ENCODE measurements at places on chromosomes 4 and X.

DNA sequence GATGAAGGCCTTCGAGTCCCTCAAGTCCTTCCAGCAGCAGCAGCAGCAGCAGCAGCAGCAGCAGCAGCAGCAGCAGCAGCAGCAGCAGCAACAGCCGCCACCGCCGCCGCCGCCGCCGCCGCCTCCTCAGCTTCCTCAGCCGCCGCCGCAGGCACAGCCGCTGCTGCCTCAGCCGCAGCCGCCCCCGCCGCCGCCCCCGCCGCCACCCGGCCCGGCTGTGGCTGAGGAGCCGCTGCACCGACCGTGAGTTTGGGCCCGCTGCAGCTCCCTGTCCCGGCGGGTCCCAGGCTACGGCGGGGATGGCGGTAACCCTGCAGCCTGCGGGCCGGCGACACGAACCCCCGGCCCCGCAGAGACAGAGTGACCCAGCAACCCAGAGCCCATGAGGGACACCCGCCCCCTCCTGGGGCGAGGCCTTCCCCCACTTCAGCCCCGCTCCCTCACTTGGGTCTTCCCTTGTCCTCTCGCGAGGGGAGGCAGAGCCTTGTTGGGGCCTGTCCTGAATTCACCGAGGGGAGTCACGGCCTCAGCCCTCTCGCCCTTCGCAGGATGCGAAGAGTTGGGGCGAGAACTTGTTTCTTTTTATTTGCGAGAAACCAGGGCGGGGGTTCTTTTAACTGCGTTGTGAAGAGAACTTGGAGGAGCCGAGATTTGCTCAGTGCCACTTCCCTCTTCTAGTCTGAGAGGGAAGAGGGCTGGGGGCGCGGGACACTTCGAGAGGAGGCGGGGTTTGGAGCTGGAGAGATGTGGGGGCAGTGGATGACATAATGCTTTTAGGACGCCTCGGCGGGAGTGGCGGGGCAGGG is 568 bp downstream of the HTT start:
- peak; percentile 20 for DNase-seq

GRCh38 chrX:8939322-8939721 is 94.6 kb downstream of the FAM9B start:
- no peak for DNase-seq

GRCh38 chr4:122533841-122534240 is 77.3 kb upstream of the IL2 start:
- no peak for DNase-seq

GRCh38 chrX:129091097-129091496 is 432.2 kb downstream of the SMARCA1 start:
- peak; percentile 54 for DNase-seq

DNA sequence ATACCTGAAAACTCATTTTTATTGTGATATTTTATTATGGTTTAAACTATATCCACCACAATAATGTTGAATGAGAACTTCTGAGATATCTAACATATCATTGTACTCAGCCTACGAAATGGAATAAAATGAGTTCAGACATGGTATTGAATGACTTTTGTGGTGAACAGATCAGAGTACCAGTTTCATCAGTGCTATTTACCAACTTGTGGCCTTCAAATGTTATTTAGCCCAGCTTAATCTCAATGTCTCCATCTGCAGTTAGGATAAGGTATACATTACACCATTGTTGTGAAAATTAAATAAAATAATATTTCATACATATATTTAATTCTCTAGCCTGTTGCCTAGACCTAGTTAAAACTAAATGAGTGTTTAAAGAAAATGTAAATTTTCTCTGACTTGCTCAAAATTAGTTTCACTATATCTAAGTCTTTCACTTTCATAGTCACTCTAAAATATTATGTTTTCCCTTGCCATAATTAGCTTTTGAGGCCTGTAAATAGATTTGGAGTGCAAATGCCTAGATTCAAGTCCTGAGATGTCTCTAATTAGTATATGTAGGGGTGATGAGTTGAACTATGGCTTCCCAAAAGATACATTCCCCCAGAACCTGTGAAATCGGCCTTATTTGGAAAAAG is 594.2 kb downstream of the STPG2 start:
- DNase-seq = no peak

GRCh38 chr4:59666645-59667044 is 1533.5 kb upstream of the ADGRL3 start:
- DNase-seq = no peak
